ENCODE measurements at places on chromosomes 5 and 9.

GRCh38 chr9:77896269-77896937 is 135.2 kb downstream of the GNAQ start:
- DNase-seq: no peak

- DNase-seq: no peak
These were observed 213.3 kb upstream of the TUSC1 start for GRCh38 chr9:25891527-25891926.

DNA sequence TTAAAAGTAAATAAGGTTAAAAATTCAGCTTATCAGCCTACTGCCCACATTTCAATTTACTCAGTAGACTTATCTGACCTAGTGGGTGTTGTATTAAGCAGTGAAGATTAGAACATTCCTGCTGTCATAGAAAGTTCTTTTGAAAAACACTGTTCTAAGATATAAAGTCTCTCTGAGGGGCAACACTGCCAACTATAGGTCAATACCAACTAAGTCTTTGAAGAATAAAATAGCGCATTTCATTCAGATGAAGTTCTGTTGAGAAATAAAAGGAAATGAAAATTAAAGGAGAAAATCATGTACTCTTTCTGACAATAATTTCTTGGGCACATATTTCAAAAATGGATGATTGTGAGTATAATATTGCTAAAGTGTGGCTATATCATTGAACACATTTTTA is 86.8 kb downstream of the PTPRD start:
- no peak for DNase-seq

- no peak for DNase-seq
These were observed 139.3 kb upstream of the IER5L start for GRCh38 chr9:129317179-129318011.

DNA sequence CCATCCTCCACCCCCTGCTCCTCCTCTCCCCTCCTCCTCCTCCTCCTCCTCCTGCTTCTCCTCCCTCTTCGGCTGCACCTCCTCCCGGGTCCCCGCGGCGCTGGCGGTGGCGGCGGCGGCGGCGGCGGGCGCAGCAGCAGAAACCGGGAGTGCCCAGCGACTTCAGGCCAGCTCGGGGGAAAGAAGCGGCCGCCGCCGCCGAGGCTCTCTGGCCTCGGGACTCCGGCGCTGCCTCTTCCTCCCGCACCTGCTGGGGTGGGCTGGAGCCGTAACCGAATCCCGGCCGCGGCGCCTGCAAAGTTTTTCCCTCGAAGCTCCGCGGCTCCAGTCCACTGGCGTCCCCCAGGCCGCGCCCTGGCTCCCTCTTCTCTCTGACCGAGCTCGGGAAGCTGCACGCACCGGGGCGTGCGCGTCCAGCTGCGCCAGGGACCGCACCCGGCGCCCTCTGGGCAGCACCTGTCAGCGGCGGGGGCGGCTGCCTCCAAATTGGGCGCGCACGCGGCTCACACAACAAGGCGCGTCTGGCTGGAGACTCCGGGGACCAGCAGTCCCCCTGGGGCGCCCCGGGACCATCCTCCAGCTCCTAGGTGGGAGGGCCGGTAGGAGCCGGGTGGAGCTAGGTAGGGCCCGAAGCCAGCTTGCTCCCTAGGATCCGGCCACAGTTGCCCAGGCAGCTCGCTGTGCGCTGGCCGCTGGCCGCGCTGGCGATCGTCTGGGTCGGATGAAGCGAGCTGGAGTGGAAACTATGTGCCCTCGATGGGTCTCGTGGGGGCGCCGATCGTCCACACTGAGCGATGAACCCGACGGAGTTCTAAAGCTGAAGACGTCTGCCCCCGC is at the start of gene MCTP1:
TSS of gene MCTP1 (minus strand) at position 523 of the 837 bp plus-strand sequence.
- DNase-seq: no peak

All from stimulated activated CD4-positive, alpha-beta T cell treated with anti-CD3 and anti-CD28 coated beads, Interleukin-12 subunit alpha, Interleukin-12 subunit beta, amount 100 ng/mL, for 4 hours (primary cell).